Endothelial cell (in vitro differentiated cells): ENCODE measurements at places on chromosomes 2 and 18. TPM values are rescaled to one million over a fixed set of nuclear protein-coding genes. Genes with fewer than 3 reads are reported as not detected.

PLCL1 gene
- 13.6 TPM for total RNA-seq

GRCh38 chr18:79470547-79470946 lies 74.8 kb downstream of the NFATC1 start:
- DNase-seq, result no peak

DNA sequence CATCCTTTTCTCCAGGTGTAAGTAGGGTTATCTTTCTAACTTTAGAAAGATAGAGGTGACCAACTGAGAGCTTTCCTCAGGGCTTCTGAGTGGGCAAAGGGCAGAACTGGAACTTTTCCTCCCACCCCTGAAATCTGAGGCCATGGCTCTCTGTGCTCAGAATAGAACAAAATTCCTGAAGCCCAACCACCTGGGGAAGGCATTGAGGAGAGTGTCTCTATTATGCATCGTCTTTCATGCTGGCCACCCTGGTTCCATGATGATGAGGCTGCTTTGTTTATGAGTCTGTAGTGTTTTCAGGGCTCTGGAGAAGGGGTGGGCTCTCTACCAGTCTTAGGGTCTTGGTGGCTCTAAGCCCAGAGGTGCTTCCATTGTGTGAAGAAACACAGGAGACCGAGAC lies 30.7 kb upstream of the IL1R1 start:
- DNase-seq, result no peak

DNA sequence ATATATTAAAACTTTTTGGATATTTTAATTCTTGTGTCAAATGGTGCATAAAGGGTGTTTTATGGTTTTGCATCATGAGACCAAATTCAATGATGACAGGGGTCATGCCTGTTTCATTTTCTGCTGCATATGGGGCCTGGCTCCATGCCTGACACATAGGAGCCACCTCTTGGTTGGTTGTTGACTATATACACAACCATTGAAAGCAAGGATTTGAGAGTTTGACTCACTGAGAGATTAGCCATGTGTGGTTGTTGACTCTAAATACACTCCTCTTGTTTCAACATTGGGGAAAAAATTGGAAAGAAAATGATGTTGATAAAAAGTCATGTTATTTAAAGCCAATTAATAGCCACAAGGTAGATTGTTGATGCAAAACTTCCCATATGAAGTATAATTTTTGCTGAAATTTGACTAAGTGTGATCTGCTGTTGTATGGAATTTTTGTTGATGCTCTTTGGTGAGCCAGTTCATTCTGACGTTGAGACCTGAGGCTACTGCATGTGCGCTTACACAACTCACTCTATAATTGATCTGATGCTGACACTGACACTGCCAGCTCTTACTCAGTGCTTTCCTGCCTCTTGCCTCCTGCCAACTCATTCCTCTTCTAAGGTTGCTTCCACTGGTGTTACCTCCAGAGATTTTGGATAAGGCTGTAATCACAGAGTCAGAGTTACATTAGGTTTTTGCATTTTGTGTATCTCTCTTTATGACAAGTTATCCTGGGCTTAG lies 446.2 kb upstream of the SLC14A2 start:
- DNase-seq, result no peak

DNA sequence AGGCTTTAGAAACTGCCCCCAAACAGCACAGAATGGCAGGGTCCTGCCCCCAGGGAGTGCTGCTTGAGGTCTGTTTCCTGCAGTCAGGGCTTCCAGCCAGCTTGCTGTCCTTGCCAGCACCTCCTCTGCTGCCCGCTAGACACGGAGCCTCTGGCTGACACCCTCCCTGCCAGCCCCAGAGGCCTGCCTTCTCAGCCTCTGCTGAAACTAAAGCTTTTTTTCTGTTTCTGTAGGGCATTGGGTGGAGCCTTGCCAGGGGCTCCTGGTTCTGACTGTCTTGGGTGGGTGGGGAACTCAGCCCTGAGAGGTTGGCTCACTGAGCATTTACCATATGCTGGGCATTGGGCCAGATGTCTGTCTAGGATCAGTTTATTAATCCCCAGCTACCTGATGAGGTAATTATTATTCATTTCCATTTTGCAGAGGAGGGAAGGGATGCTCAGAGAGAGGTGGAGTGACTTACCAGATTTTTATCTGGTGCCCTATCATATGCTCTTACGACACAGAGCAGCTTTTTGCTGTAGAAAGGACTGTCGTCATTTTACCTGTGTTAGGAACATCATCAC lies 35.4 kb downstream of the INPP4A start:
- peak; percentile 8 for DNase-seq

- DNase-seq, result no peak
Measured at GRCh38 chr2:41399437-41400087, 648.3 kb upstream of the PKDCC start.

GRCh38 chr2:181998041-181998835 lies 12.6 kb downstream of the PPP1R1C start:
- DNase-seq, result no peak

IGFBP5 gene
- total RNA-seq, result 7.2 TPM

DNA sequence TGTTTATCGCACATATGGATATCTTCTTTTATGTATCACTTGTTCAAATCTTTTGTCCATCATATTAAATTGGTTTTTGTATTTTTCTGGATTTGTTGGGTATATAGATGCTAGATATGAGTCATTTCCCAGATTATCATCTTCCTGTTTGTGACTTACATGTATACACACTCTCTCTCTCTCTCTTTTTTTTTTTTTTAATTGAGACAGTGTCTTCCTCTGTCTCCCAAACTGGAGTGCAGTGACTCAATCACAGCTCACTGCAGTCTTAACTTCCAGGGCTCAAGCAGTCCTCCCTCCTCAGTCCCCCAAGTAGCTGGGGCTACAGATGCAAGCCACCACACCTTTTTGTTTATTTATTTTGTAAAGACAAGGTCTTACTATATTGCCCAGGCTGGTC lies 43.8 kb downstream of the XIRP2 start:
- DNase-seq, result no peak

DNA sequence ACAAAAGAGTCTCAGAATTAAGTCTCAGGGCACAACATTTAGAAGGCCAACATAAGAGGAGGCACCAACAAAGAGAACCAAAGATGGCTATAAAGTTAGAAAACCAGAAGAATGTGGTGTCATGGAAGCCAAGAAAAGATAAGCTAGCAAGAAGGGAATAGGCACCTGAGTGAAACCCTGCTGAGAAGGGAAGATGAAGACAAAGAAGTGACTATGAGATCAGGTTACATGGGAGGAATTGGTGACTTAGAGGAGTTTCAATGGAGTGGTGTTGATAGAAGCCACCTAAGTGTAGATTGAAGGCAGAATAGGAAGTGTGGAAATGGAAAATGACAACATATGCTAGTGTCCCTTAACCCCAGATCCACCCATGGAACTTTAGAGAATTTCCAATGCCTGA lies 327.6 kb upstream of the KCNJ3 start:
- no peak for DNase-seq

DNA sequence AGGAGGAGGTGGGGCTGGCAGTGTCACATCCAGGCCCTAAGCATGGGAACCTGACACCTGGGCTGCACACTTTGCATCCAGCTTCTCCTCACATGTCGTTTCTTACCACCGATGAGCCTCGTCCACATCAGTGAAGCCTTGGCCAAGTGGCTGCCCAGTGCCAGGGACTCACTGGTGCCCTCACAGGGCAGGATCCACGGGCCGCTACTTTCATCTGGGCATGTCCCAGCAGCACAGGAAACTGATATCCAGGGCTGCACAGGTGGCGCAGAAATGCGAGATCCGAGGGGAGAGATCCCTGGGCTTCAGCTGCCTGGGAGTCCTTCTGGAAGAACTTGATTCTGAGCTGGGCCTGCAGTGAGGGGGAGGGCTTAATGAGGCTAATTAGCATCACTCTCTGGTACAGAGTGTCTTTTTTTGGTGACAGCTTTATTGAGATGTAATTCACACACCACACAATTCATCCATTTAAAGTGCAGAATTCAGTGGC lies 291.6 kb upstream of the HDAC4 start:
- DNase-seq, result no peak

CCDC141 gene
- 0.67 TPM for total RNA-seq

RETSAT gene
- 37.0 TPM for total RNA-seq

ARHGAP28 gene
- total RNA-seq, result 350 TPM

CDH7 gene
- 0.44 TPM for total RNA-seq

DNA sequence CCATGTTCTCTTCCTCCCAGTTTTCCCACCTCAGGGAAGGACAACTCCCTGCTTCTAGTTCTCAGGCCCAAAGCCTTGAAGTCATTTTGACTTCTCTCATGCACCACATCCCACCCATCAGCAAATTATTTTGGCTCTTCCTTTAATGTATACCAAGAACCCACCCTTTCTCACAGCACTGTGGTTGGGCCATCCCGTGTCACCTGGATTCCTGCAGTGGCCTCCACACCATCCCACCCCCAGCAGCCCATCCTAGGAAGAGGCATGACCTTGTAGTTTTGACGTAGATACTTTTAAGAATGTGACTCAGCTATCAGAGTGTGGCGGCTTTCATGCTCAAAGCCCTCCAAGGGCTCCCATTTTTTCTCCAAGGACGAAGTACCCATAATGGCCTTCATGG lies 25.6 kb upstream of the CCDC68 start:
- no peak for DNase-seq

DNA sequence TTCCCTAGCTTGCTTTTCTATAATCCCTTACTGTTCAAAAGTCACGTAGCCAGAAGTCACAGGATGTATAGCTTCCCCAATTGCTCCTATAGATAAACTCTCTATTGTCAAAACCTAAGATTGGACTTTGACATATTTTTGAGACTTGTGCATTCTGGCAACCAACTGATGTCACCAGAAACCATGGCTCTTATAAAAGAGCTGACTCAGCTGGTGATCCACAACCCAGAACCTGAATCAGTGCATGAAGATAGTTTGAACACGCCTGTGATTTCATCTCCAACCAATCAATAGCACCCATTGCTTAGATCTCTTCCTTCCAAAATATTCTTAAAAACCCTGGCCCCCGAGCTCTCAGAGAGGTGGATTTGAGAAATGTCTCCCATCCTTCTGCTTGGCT lies 639.9 kb upstream of the PIK3C3 start:
- DNase-seq, result no peak

- no peak for DNase-seq
Measured at GRCh38 chr2:236160366-236161081, 7.7 kb downstream of the GBX2 start.

DNA sequence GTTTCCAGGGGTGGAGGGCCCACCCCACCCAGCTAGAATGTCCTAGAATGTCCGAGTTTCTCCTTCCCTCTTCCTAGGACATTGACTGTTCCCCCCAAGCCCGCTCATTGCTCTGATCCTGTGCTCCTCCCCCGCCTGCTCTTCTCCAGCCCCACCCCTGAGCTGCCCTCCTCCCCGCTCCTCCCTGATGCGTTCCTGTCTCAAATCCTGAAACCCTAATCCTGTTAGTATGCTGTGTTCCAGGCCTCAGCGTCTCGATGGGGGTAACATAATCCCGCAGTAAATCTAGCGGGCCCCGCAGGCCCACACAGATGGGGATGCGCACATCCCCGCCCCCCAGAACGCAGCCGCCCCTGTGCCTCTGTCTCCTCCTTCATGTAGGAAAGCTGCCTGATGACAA lies 51.3 kb downstream of the NRP2 start:
- DNase-seq, result no peak

- DNase-seq, result no peak
Measured at GRCh38 chr2:108554528-108554927, 20.3 kb downstream of the LIMS1 start.

- DNase-seq, result peak; percentile 22
Measured at GRCh38 chr18:59696311-59697235, 650 bp downstream of the CCBE1 start.

GRCh38 chr2:85937069-85937439 lies 48.3 kb upstream of the ST3GAL5 start:
- no peak for DNase-seq

LIPG gene
- total RNA-seq, result 19.6 TPM

GRCh38 chr2:165239230-165239629 lies at the start of gene SCN2A:
SCN2A (plus strand) TSS chr2:165239414; CDS start chr2:165295824, 56,410 bp downstream.
- DNase-seq, result peak; percentile 37

FAM124B gene
- 269 TPM for total RNA-seq

DCC gene
- total RNA-seq, result 14.7 TPM

DNA sequence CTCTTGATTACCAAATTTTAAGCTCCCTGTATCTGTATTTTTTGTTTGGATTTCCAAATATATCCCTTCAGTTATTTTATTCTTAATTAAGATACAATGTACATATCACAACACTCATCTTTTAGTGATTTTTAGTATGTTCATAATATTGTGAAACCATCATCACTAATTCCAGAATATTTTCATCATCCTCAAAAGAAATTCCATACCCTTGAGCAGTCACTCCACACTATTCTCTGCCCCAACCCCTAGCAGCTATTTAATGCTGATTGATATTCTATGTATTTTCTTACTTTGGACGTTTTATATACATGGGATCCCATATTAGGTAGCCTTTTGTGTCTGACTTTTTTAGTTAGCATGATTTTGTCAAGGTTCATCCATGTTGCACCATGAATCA lies 127.4 kb upstream of the SLC8A1 start:
- DNase-seq, result no peak

GKN1 gene
- not detected for total RNA-seq

DNA sequence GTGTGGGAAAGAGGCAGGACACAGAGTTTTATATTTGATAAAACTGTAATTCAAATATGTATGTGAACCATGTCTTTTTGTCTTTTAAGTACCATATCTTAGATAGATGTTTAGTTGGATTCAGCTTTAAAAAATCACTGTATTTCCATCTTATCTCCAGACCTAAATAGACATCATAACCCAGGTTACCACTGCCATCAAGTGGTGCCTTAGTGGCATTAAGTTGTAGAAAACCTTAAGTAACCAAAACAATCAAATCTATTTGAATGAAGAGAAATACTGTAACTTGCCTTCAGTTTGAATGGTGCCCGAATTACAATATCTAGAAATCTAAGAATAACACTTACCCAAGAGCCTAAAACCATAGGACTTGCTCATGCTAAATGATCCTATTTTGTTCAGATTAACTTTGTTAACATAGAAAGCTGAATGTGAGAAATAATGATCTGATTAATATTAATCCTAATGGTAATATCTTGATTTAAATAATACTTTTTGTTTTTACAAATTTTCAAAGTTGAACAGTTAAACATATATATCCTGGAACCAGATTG lies 92.5 kb upstream of the MAP2 start:
- DNase-seq, result no peak

- no peak for DNase-seq
Measured at GRCh38 chr2:202815548-202816360, 55.8 kb downstream of the ICA1L start.

DNA sequence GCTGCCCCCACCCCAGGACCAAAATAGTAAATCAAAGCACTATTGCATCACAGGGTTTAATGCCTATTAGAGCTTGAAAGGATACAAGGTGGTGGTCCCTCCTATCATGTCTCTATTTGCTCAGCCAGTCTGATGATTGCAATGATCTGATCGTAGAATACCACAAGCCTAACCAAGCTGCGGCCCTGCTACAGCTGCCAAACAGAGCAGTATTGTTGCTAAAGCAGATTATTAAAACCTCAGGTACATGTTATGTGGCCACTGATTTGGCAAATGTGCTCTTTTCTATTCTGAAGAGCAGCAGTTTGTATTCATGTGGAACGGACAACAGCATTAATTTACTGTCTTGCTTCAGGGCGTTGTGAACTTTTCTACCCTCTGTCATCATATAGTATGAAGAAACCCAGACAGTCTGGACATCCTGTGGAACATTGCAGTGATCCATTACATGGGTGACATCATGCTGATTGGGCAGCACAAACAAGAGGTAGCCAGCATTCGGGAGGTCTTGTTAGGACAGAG lies 8.4 kb upstream of the VAPA start:
- no peak for DNase-seq
